ENCODE measurements at places on chromosomes 5 and 9. TPM values are rescaled to one million over a fixed set of nuclear protein-coding genes. Genes with fewer than 3 reads are reported as not detected.

GRCh38 chr9:121628401-121628800 is 23.0 kb upstream of the DAB2IP start:
- no peaks in the 10 kb centered on the region for H3K27me3 ChIP-seq
- no peaks in the 10 kb centered on the region for H3K4me1 ChIP-seq
- DNase-seq: no peak

GRCh38 chr9:32881948-32882347 is 98.6 kb downstream of the TMEM215 start:
- H3K4me3 ChIP-seq: no peak overlapping the region
- H3K27me3 ChIP-seq: no peaks in the 10 kb centered on the region
- no peaks in the 10 kb centered on the region for H3K36me3 ChIP-seq
- H3K4me1 ChIP-seq: no peaks in the 10 kb centered on the region
- no peak overlapping the region for H3K27ac ChIP-seq

The SGCD gene
- not detected for total RNA-seq

The FCHO2 gene
- total RNA-seq: 0.32 TPM

GRCh38 chr5:89473196-89473595 is 590.2 kb upstream of the MEF2C start:
- no peaks in the 10 kb centered on the region for H3K36me3 ChIP-seq
- no peak overlapping the region for H3K27ac ChIP-seq
- DNase-seq: no peak
- no peaks in the 10 kb centered on the region for H3K27me3 ChIP-seq

The PAEP gene
- not detected for total RNA-seq

The SAXO1 gene
- not detected for total RNA-seq

The PRDM9 gene
- total RNA-seq: not detected

DNA sequence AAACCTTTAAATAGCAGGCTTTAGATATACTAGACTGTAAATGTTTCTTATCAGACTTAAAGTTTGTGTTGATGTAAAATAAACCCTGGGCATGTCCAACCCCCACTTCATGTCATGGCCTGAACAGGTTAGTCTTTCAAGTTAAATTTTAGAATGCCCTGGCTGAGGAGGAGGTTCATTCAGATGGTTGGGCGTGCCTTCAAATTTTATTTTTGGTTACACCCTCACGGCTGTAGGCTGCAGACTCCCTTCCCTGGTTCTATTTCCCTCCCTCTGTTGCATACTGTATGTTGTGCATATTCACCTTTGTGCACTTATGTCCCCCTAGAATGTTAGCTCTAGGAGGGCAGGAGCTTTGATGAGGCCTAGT is 5.3 kb upstream of the BICD2 start:
- H3K4me1 ChIP-seq: peaks cover 16% of the 10 kb centered on the region
- H3K4me3 ChIP-seq: no peak overlapping the region
- H3K36me3 ChIP-seq: no peaks in the 10 kb centered on the region
- H3K27ac ChIP-seq: peak overlapping the region; percentile 35

- H3K4me3 ChIP-seq: no peak overlapping the region
- peaks cover 4% of the 10 kb centered on the region for H3K36me3 ChIP-seq
- peaks cover 11% of the 10 kb centered on the region for H3K27me3 ChIP-seq
- H3K4me1 ChIP-seq: no peaks in the 10 kb centered on the region
These were observed 105.6 kb downstream of the TENT4A start for GRCh38 chr5:6818594-6819511.

DNA sequence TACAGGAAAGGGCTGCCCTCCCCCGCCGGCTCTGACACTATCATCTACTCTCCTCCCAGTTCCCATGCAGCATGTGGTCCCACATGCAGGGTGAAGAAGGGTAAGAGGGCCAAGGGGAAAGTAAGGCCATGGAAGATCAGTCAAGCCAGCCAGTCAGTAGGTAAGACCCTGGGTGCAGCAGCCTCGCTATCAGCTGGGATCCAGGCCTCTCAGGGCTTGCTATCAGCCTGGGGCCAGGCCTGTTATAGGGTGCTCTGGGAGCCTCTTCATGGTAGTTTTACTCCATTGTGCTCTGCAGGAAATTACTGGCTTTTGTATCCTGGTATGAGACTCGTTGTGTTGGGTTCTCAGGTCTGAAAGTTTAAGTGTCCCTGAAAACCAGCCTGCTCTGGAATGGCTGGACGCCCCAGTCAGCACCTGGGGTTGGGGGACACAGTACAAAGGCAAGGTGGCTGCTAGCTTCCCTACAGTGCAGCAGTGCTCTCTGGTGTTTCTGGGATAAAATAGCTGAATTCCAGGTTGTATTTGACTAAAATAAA is 21.4 kb downstream of the SLC22A4 start:
- no peak for DNase-seq
- no peaks in the 10 kb centered on the region for H3K4me1 ChIP-seq
- H3K36me3 ChIP-seq: no peaks in the 10 kb centered on the region
- no peak overlapping the region for H3K27ac ChIP-seq

The NTNG2 gene
- 2.4 TPM for total RNA-seq

The AOPEP gene
- total RNA-seq: 7.1 TPM

GRCh38 chr5:14267991-14268708 is 125.0 kb downstream of the TRIO start:
- no peaks in the 10 kb centered on the region for H3K36me3 ChIP-seq
- no peak overlapping the region for H3K27ac ChIP-seq
- H3K4me3 ChIP-seq: no peak overlapping the region
- peaks cover 8% of the 10 kb centered on the region for H3K27me3 ChIP-seq
- no peak for DNase-seq
- peaks cover 10% of the 10 kb centered on the region for H3K4me1 ChIP-seq

DNA sequence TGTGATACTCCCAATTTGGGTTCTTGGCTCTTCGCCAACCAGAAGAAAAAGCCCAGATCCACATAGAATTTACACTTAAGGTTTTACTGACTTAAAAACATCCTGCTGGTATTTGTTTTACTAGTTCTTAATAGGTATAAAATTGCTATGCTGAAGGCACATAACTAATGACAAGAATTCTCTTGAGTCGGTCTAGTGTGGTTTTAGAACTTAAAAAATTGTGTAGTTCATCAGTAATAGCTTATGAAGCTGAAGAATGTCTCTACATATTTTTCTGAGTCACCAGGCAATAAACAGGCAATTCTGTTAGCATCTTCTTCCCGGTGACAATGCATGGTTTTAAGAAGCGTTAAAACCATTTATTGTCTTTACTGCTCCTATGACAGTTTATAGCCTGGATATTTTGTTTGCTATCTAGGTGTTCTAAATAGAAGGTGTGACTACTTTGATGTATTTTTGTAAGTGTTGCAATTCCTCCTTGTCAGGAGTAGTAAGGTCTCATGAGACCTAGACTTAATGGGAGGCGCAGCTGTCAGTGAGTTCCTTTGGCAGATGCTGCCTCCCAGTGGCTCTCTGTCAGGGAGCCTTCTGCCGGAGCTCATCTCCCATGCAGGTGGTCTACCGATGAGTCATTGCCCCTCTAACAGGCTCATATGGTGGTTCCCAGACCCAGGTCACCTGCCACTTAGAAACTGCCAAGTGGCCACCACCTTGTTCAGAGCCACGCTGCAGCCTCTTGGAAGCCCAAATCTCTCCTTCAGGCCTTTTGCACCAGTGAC is 173.8 kb downstream of the MAST4 start:
- H3K27ac ChIP-seq: no peak overlapping the region
- peaks cover 2% of the 10 kb centered on the region for H3K27me3 ChIP-seq
- H3K36me3 ChIP-seq: no peaks in the 10 kb centered on the region
- no peak overlapping the region for H3K4me3 ChIP-seq
- no peaks in the 10 kb centered on the region for H3K4me1 ChIP-seq
- peak; percentile 9 for DNase-seq

The ARHGEF37 gene
- total RNA-seq: 1.1 TPM

The PCDHGA4 gene
- total RNA-seq: not detected

The EGR1 gene
- 46.0 TPM for total RNA-seq

The NPR3 gene
- 0.05 TPM for total RNA-seq

The PCDHB13 gene
- not detected for total RNA-seq

DNA sequence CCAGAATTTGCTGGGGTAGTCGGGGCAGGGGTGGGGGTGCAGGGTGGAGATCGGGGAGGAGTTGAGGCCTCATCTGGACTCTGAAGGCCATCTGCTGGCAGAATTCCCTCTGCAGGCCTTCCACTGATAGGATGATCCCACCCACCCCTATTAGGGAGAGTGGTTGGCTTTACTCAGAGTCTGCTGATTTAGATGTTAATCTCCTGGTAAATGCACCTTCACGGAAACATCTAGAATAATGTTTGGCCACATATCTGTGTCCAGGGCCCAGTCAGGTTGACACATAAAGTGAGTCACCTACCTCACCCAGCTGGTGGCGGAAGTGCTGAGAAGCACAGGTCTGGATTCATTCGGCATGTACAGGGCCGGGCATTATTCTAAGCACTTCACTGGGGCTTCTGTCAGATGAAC is 50.0 kb downstream of the DAPK1 start:
- no peaks in the 10 kb centered on the region for H3K4me1 ChIP-seq
- peaks cover 3% of the 10 kb centered on the region for H3K27me3 ChIP-seq
- DNase-seq: no peak
- no peak overlapping the region for H3K4me3 ChIP-seq

The GARIN3 gene
- total RNA-seq: 1.1 TPM

DNA sequence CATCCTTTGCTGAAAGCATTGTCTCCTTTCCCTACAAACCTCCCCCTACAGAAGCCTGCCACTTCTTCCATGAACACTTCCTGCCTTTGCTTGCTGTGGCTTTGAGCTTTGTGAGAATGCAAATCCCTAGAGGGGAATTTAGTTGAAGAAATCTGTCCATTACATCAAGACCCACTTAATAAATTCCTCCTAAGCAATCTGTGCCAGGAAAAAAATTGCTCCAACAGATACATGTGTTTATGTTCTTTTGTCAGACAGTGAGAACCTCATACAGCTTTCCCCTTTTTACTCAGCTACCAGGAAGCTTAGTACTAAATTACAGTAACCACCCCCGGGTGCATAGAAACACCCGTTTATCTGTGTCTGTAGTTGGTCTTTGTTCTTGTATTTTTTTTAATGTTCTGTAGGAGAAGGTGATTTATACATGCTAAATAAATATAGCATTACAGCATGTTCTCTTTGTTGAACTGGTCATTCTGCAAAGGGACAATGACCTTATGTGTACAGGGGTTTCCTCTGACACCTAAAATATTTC is 43.9 kb downstream of the SH3TC2 start:
- peaks cover 14% of the 10 kb centered on the region for H3K27me3 ChIP-seq
- H3K36me3 ChIP-seq: no peaks in the 10 kb centered on the region
- no peak overlapping the region for H3K4me3 ChIP-seq
- peaks cover 5% of the 10 kb centered on the region for H3K4me1 ChIP-seq

The CCNH gene
- 76.1 TPM for total RNA-seq

The ADAMTS12 gene
- not detected for total RNA-seq

The FOXD4 gene
- not detected for total RNA-seq

DNA sequence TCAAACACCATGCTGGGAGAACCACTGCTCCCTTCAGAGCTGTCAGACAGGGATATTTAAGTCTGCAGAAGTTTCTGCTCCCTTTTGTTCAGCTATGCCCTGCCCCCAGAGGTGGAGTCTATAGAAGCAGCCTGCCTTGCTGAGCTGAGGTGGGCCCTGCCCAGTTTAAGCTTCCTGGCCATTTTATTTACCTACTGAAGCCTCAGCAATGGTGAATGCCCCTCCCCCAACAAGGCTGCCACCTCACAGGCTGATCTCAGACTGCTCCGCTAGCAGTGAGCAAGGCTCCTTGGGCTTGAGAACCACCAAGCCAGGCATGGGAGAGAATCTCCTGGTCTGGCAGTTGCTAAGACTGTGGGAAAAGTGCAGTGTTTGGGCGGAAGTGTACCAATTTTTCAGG is 205.5 kb upstream of the PTGER4 start:
- peaks cover 18% of the 10 kb centered on the region for H3K4me1 ChIP-seq
- no peaks in the 10 kb centered on the region for H3K27me3 ChIP-seq
- no peak overlapping the region for H3K27ac ChIP-seq
- no peak for DNase-seq

DNA sequence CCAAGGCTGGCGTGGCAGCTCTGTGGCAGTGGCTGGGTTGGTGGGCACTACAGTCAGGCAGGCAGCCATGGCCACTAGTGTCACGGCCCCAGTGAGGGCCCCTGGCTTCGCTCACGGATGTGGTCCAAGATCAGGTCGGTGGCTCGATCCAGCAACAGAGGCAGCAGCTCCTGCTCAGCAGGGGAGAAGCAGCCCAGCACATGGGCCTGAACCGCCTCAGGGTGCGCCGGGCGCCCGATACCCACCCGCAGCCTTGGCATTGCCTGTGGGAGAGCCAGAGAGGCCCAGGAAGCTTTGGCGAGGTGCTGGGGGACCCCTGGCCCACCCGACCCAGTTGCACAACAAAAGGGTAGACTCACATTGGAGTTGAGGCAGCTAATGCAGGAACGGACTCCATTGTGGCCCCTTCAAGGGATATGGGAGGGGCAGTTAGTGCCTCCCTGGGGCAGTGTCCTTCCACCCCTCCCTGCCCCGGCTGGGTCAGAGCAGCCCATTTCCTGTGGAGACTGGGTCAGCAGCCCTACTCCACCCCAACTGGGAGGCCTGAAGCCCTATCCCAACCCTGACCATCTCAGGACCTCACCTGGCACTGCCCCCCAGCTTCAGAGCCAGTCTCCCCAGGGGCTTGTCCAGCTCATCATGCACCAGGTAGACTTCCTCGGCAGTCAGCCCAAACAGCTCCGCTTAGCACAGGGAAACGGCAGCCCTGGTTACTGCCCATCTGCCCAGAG is 1.3 kb downstream of the PTRH1 start:
- no peaks in the 10 kb centered on the region for H3K36me3 ChIP-seq
- no peaks in the 10 kb centered on the region for H3K27me3 ChIP-seq
- H3K27ac ChIP-seq: no peak overlapping the region

The GDA gene
- total RNA-seq: not detected

- peak overlapping the region; percentile 79 for H3K4me3 ChIP-seq
- H3K4me1 ChIP-seq: peaks cover 99% of the 10 kb centered on the region
- peaks cover 89% of the 10 kb centered on the region for H3K36me3 ChIP-seq
- peak overlapping the region; percentile 98 for H3K27ac ChIP-seq
These were observed 76.3 kb downstream of the SEMA4D start for GRCh38 chr9:89421595-89421994.

GRCh38 chr5:174732036-174733020 is 7.9 kb downstream of the MSX2 start:
- H3K27ac ChIP-seq: no peak overlapping the region
- peaks cover 83% of the 10 kb centered on the region for H3K27me3 ChIP-seq
- H3K4me1 ChIP-seq: peaks cover 4% of the 10 kb centered on the region
- DNase-seq: no peak
- no peak overlapping the region for H3K4me3 ChIP-seq

GRCh38 chr9:134343637-134344036 is 17.4 kb downstream of the RXRA start:
- no peak overlapping the region for H3K4me3 ChIP-seq
- no peaks in the 10 kb centered on the region for H3K27me3 ChIP-seq
- H3K27ac ChIP-seq: no peak overlapping the region
- DNase-seq: no peak
